RKO (cell line): ENCODE measurements at places on chromosomes 5 and 9.

DNA sequence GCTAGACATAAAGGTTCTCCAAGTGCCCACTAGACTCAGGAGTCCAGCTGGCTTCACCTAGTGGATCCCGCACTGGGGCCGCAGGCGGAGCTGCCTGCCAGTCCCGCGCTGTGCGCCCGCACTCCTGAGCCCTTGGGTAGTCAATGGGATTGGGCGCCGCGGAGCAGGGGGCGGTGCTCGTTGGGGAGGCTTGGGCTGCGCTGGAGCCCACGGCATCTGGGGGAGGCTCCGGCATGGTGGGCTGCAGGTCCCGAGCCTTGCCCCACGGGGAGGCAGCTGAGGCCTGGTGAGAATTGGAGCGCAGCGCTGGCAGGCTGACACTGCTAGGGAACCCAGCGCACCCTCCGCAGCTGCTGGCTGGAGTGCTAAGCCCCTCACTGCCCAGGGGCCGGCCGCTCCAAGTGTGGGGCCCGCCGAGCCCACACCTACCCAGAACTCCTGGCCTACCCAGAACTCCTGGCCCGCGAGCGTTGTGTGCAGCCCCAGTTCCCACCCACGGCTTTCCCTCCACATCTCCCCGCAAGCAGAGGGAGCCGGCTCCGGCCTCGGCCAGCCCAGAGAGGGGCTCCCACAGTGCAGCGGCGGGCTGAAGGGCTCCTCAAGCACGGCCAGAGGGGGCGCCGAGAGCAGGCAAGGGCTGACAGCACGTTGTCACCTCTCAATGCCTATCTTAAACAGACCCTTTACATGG lies 260.7 kb upstream of the DMRT1 start:
- DNase-seq, result no peak

GRCh38 chr5:150918613-150919012 lies 13.8 kb upstream of the ZNF300 start:
- peak; percentile 94 for DNase-seq

- DNase-seq, result no peak
These were observed 29.9 kb upstream of the UNC5A start for GRCh38 chr5:176780176-176781053.

- no peak for DNase-seq
These were observed 31.6 kb upstream of the NAA35 start for GRCh38 chr9:85909390-85909789.

DNA sequence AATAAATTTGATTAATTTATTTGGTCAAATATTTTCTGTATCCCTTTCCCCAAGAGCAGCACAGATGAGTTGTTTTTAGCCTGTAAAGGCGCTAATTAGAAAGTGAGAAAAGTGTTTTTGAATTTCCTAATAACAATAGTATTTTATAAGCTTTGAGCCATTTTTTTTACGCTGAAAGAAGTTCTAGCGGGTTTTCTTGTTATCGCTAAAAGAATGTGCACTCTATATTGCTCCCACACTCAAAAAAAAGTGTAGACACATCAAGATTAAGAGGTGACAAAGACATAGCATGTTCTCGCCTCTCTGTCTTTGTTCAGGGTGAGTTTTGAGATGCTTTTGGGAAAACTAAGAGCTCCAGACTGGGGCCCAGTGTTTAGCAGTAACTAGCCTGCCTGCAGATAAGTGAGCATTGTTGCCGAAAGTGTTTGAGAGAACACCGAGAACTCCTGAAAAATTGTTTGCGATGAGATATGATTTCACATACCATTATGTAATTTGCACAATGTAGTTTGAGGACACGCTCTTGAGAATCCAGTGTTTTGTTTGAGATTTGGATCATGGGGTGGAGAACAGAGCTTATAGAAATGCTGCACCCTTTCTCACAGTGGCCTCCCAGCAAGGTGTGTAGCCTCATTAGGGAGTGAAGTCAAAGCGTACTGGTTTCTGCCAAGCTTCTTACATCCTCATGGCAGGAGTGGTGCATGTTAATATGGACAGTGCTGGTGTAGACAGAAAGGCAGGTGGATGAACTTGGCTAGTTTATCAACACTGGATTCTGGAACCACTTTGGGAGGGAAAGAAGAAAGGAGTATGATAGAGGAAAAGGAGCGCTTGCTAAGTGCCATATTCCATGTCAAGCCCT lies 1.5 kb downstream of the F2R start:
- DNase-seq, result no peak

DNA sequence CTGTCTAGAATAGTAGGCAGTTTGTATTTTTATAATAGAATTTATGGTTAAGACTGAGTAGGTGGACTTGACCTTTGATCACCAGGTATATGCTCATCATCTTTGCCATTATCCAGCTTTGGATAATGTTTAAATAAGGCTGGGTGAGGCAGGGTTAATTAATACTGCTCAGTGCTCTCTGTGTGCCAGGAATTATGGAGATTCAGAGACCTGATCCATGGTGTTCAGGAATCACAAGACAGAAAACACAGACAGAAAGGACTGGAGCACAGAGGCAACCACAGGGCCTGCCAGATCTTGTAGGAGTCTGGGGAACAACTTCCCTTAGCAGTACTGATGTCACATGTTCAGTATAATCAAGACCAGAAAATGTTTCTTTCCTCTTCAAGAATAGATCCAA lies 186.3 kb upstream of the ADCY2 start:
- no peak for DNase-seq

GRCh38 chr5:143155455-143155854 lies 248.0 kb downstream of the NR3C1 start:
- no peak for DNase-seq

DNA sequence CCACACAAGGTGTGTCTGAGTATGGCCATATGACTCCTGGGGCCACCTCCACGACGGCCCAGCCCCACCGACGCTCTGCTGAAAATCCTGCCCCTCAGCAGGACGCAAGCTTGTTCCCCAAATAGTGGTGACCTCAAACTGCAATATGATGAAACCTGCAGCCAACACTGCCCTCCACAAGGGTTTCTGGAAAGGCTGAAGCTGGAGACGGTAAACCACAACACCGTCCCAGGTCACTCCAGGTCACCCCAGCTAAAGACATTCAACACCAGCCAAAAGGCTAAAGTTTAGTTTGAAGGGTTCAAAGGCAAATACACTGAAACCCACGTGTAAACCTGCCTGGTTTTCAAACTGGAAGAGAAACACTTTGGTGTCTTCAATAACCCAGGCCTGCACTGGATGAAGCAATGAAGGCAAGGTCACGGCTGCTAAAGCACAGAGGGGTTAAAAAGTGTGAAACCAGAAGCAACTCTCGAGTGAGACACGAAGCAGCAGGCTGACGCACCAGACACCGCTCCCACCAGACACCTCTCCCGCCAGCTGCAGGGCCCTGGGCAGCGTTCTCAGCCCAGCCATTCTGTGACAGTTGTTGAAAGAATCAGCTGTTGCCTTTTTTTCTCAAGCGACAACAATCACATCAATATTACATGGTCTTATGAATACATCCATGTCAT lies 1.8 kb upstream of the LHX3 start:
- DNase-seq, result no peak

GRCh38 chr5:878125-878524 lies 14.5 kb downstream of the BRD9 start:
- no peak for DNase-seq

GRCh38 chr5:140084541-140084940 lies 29.4 kb upstream of the PURA start:
- no peak for DNase-seq

DNA sequence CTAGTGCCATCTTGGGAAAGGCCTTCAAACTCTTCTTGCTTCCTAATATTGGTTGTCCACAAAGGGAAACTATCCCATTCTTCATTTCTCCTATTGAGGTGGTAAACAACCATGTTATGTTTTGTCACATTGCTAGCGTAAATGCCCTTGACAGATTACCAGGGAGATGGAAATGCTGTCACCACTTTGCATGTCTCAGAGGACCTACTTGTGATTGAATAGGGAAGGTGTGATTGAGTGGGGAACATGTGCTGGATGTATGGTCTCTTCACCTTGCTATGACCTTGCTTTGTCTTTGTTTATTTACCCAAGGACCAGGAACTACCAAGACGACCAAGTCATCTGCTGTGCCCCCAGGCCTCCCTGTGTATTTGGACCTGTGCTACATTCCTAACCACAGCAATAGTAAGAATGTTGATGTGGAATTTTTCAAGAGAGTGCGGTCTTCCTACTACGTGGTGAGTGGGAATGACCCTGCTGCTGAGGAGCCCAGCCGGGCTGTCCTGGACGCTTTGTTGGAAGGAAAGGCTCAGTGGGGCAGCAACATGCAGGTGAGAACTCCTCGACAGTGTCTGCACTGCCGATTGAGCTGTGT lies 96.1 kb downstream of the MAP1B start:
- no peak for DNase-seq

DNA sequence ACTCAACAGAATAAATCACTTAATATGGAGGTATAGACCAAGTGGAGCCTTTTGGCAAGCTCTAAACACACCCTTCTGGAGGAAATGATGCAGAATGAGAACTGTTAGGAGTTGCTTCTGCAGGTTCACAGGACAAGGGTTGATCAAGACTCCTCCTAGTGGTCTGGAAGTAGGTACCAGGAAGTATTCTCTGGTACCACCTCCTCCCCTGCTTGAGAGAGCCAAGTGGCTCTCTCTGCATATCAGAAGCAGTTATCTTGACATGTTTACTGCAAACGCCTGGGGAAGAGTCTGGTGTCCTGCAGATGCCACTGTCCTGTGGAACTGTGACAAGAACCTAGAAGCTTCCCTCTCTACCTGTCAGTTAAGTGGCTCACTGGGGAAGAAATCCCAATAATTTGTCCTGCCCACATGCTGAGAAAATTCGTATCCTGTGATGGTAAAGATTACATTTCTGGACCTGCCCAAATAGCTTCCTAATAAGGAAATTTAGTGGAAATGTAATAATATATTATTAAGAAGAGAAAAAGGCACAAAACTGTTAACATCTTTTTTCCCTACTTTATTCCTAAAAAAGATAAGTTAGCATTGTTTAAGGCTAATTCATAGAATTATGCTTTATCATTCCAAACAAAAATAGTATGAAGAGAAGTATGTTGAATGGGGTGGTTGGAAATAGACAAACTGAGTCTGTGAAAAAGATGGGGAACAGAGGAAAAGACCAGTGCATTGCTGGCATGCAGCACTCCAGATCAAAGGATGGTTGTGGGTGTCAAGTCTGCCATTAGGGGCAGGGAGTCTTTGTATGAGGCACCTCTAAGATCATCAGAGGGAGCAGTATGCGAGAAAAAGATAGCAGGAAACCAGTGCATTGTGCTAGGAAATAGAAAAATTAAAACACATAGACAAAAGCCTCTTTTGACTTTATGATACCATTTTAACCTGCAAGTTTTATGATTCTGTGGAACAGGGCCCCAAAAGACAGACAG lies 118.8 kb downstream of the CDC42SE2 start:
- peak; percentile 81 for DNase-seq

DNA sequence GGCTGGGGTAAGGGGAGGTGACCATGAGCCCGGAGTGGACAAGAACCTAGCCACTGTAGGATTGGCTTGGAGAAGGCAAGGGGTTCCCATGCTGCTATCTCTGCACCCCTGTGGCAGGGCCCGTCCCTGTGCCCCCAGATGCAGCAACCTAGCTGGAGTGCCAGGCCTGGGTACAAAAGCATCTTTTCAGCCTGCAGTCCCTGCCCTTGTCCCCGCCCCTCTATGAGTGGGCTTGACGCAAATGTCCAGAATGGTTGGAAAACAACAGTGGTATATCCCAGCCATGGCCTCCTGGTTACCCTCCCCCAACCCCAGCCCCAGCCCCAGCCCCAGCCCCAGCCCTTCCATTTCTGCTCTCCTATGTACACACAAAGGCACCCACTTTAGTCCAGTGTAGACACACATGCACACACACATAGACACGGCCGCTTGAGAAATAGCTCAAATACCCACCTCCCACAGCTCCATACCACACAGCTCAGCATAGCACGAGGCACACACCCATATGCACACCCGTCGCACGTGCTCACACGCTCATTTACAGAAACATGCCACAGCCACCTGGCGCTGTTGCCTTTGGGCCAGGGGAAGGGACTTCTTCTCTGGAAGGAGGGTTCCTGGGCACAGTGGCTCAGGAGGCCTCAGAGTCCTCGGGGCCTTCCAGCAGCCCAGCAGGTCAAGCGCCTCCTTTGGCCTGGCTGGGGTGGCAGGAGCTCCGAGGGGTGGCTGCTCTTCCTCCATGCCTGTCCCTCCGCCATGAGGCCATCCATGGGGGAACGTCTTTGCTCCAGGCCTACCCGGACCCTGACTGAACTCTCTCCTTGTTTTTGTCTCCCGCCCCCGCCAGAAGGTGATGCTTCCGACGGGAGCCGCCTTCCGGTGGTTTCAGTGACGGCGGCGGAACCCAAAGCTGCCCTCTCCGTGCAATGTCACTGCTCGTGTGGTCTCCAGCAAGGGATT lies 34.1 kb downstream of the CXXC5 start:
- DNase-seq, result no peak

DNA sequence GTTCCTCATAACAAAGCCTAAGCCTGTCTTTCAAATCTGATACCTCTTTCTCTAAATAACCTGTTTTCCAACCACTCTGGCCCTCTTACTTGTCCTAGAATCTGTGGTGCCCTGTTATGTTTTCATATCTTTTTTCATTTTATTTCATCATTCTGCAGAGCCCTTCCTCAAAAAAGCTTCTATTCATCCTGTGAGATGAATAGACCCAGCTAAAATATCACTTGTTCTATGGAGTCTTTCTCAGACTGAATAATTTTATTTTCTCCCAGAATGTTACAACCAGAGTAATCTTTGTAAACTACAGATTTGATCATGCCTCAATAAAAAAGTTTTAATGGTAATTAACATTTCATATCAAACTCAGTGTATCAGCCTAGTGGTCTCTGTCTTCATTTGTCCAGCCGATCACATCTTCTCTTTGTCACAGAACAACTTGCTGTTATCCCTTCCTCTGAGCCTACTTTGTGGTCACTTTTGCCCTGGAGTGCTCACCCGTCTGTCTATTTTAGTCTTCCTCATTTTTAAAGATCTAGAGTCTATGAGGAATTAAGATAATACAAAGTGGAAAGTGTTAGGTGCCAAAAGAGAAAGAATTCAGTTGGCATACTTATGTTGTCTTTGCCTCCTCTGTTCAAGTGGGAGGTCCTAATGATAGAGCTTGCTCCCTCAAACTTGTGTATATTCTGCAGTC lies 77.8 kb downstream of the ZCCHC7 start:
- DNase-seq, result no peak

- DNase-seq, result peak; percentile 14
These were observed 297.1 kb upstream of the CD180 start for GRCh38 chr5:67493676-67494075.

DNA sequence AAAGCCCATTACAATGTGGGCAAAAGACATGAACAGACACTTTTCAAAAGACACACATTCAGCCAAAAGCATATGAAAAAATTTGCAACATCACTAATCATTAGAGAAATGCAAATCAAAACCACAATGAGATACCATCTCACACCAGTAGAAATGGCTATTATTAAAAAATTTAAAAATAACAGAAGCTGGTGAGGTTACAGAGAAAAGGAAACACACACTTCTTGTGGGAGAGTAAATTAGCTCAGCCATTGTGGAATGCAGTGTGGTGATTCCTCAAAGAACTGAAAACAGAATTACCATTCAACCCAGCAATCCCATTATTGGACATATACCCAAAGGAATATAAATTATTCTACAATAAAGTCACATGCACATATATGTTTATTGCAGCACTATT lies 585.2 kb upstream of the TUSC1 start:
- DNase-seq, result no peak
